Common myeloid progenitor, CD34-positive (primary cell): ENCODE measurements at places on chromosomes 6 and 20.

- no peak for DNase-seq
These were observed 43.1 kb downstream of the PRND start for GRCh38 chr20:4764805-4765204.

GRCh38 chr6:1700278-1700967 lies 90.7 kb downstream of the FOXC1 start:
- no peak for DNase-seq

DNA sequence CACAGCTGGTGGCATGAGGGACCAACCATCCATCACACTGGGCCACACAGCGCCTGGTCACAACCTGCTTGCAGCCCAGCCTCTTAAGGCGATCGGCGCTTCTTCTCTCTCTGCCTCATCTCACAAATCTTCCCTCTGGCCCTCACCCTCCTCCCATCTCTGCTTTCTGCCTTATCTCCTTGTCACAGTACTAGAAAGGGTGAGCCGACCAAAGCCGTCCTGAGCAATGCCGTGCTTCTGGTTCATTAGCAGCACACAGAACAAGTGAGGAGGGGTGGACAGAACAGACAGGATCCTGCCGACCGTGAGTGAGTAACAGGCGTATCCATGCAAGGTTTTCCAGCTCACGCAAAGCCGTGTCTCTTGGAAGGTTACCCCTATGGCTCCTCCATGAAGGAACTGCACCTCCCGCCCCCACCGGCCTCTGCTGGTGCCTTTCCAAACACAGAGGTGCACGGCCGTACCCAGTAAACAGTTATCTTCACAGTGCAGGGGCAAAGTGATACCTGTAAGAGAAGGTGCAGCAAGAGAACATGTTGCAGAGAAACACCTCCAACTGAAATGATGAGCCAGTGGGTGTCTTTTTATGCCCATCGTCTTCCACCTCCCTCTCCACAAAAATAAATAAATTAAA lies 331.7 kb downstream of the FARS2 start:
- no peak for DNase-seq

GRCh38 chr20:3226864-3227263 lies 12.1 kb downstream of the SLC4A11 start:
- no peak for DNase-seq

GRCh38 chr6:88631830-88632229 lies 331.6 kb downstream of the RNGTT start:
- no peak for DNase-seq

- no peak for DNase-seq
These were observed 92.6 kb downstream of the YTHDF1 start for GRCh38 chr20:63123331-63123741.

- DNase-seq = no peak
These were observed 1.7 kb downstream of the PRR18 start for GRCh38 chr6:166306378-166307081.

GRCh38 chr6:4801491-4802110 lies 25.4 kb downstream of the CDYL start:
- DNase-seq = peak; percentile 57

GRCh38 chr20:13717631-13718044 lies 67.1 kb downstream of the ESF1 start:
- no peak for DNase-seq

GRCh38 chr20:13515796-13516558 lies 122.8 kb downstream of the TASP1 start:
- no peak for DNase-seq

DNA sequence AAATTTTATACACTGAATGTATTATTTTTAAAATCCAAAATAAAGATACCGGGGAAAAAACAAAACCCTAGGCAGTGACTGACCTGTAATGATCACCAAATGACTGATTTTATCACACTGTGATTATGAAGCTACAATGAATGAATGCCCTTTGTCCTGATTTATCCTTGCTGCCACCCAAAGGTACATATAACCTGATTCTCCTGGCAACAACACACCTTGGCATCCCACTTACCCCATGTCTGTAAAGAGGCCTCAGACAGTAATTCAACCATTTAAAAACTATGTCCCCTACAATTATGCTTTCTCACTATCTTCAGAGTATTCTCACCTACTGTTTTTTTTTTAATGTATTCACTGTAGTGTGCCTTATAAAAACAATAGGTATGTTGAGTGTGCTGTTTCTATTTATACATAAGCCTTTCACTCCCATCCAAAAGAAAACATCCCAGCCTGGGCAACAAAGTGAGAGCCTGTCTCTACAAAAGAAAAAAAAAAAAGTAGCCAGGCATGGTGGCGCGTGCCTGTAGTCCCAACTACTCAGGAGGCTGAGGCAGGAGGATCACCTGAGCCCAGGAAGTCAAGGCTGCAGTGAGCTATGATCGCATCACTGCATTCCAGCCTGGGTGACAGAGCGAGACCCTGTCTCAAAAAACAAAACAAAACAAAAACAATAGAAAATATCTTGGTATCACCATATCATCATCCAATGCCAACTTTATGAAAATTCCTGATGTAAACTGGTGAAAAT lies 21.7 kb downstream of the B4GALT5 start:
- DNase-seq = no peak

DNA sequence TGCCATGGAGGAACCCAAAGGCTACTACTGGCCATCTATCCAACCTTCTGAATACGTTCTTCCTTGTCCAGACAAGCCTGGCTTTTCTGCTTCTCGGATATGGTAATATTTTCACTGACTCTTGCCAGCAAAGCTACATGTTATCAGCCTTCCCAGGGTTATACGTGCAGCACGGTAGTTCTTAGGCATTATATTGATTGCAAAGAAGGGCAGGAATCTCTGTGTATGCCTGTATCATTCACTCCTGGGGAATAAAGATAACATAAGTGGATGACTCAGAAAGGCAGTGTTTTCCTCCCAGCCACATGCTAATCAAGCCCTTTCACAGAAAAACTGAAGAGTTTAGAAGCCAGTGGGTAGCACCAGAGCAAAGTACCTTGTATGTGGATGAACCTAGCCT lies 98.7 kb downstream of the ADGRG6 start:
- peak; percentile 69 for DNase-seq

GRCh38 chr20:24913076-24913628 lies 35.9 kb upstream of the CST7 start:
- no peak for DNase-seq

DNA sequence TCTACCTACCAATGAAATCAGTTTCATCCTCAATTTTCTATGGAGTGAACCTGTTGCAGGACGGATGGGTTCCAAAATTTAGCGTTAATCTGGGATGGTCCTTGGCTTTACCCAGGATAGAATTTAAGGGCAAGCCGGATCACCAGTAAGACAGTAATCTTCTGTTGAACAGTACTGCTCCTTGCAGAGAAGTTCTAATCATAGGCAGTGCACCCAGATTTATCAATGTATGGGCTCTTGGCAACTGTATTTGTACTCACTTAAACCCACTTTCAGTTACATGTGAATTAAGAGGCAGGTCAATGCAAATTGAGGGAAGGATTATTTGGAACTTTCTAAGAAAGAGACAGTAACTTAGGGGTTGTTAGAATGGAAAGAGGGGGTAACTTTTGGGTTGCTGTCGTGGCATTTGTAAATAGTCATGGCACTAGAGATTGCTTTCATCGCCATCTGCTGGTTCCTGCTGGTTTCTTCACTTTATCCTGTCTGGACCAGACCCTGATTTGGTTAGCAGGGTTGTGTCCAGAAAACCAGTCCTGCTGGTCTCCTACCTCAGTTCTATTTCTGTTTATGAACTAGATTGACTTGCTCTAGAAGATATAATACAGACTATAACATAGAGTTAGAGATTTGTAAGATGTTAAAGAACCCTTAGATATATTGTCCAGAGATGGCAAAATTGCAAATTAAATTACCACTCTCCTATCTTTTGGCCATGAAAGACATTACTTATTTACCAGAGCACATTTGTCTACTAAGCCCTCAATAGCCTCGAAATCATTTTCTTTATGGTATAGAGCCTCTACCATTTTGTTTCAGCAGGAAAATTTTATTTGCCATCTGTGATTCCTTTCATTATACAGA lies 646.3 kb downstream of the UTRN start:
- DNase-seq = peak; percentile 41

DNA sequence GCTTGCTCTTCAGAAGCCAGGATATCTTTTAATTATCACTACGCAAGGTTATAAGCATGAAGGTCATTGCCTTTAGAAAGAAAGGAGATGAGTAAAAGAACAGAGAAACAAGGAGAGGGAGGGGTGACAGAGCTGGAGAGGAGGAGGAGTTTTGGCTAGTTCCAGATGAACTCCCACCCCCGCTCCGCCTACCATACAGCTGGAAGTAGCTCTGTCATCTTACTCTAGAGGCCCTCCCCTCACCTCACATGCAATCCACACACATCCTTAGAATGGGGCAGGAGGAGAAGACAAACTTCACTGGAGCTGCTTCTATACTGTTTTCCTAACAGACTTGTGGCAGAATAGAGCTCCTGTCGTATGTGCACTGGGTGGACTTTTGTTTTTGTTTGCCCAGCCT lies 144.7 kb downstream of the SCML4 start:
- DNase-seq = no peak

- peak; percentile 35 for DNase-seq
These were observed 2.1 kb downstream of the FOXP4 start for GRCh38 chr6:41548098-41548840.

DNA sequence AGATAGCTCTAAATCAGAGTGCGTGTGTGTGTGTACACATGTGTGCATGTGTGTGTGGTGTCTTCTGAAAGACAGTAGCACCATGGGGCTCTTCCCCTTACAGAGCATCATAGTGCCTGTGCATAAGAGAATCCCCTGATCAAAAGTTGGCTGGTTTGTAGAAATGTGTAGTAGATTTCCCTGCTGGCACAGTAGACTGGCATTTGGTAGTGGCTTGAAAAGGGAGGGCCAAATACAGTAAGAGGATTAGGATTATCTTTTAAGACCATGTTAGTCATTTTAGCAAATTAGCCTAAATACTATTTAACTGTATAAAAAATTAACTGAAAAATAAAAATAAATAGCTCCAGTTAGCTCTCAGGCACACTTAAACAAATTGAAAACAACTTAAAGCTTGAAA lies 112.6 kb downstream of the B3GAT2 start:
- DNase-seq = no peak

DNA sequence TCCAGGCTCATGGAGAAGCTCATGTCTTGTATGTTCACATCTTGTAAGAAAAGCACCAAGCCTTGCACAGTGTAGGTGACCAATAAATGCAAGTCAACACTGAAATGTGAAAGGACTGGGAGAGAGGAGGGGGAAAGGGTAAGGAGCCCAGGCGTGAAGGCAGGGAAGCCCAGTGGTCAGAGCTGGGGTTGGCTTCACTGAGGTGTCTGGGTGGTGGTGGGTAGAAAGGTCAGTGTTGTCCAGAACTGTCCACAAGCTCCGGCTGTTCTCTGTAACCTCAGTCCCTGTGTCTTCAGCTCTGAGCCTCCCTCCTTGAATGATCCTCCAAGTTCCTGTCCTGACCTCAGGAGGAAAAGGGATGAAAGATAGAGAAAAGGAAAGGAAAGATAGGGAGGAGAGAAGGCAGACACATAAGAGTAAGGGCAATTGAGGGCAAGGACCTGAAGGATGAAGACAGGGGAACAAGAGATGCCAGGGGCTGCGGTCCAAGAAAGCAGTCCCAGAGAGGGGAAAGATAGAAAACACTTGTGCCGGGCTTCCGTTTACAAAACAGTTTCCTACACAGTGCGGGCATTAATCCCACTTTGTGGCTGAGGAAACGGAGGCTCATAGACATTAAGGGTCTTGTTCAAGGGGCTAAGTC lies 2.4 kb upstream of the TNXB start:
- DNase-seq = no peak

- no peak for DNase-seq
These were observed 10.2 kb downstream of the ADRM1 start for GRCh38 chr20:62313021-62313420.

DNA sequence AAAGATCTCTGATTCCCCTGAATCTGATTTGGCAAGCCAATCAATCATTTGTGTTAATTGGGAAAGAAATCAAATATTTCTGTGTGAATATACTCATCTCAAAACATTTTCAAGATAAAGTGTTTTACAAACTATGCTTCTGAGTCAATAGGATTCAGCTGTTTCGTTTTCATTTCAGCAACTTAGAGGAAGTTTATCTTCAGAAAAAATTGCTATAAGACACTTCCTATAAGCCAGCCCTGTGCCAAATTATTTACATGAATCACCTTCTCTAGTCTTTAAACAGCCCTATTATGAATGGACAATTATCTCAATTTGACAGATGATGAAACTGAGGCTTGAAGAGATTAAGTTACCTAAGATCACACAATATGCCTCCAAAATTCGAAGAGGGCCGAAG lies 10.9 kb downstream of the DEFB129 start:
- DNase-seq = peak; percentile 80

DNA sequence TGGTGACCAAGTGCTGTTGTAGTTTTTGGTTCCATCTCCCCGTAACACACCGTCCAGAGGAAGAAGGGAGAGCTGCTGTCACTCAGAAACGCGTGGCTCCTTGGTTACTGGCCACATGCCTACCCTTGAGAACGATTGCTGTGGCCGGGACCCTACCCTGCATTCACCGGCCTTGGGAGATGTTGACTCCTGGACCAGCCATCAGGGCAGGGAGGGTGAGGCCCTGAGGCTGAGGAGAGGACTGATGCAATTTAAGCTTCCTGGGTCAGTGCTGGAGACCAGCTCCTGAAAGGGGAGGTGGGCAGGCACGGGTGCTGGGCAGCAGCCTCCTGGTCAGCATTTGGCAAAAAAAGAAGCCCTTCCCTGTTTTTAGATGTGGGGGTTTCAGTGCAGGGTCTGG lies 31.5 kb downstream of the ERMARD start:
- DNase-seq = no peak

GRCh38 chr6:52087498-52087999 lies at the start of gene PKHD1:
Gene PKHD1, minus strand, starts transcription at chr6:52087613. Its CDS starts 2,680 bp downstream, at chr6:52084933.
- DNase-seq = peak; percentile 36

GRCh38 chr6:34229877-34230276 lies 6.8 kb upstream of the HMGA1 start:
- no peak for DNase-seq

GRCh38 chr6:148972481-148972880 lies 225.7 kb downstream of the UST start:
- DNase-seq = peak; percentile 71

DNA sequence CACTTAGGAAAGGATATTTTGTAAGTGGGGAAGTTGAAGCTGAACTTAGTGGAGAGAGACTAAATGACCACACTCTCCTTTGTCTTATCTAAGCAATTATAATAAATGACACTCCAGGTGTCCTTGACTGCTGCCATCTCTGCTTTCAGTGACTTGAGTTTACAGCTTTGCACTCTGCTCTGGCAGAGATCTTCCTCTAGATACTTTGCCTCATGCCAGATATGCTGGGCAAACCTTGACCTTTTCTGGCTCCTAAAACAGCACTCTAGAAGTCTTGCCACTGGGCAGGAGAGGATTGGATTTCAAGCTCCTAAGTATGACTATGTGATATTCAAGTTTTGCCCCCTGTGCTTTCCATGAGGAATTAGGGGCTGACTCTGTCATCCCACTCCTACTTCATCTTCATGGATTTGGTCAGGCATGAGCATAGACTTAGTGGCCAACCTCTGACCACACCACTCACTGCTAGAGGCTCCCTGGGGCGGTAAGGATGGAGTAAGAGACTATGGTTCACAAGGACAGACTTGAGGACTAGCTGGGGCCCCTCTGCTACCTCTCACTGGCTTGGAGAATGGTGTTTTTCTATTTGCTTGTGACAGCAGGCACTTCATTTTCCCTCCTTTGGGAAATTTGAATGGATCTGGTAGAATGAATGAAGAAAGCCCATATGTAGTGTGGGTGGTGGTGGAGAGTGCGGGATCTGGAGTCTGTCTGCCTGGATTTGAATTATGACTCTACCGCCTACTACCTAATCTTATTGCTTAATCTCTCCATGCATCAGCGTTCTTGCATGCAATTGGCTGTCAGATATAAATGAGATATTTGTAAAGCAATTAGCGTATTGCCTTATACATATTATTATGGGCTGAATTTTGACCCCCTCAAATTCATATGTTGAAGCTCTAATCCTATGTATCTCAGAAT lies 191.4 kb downstream of the REV3L start:
- DNase-seq = no peak
